Cardiac septum (tissue), 1 donor: ENCODE measurements at places on chromosomes 16 and 17. TPM values are rescaled to one million over a fixed set of nuclear protein-coding genes. Genes with fewer than 3 reads are reported as not detected.

GRCh38 chr17:55212880-55213279 lies 51.9 kb upstream of the HLF start:
- no peak for DNase-seq

The TNFSF13 gene
- 4.9 TPM for total RNA-seq

DNA sequence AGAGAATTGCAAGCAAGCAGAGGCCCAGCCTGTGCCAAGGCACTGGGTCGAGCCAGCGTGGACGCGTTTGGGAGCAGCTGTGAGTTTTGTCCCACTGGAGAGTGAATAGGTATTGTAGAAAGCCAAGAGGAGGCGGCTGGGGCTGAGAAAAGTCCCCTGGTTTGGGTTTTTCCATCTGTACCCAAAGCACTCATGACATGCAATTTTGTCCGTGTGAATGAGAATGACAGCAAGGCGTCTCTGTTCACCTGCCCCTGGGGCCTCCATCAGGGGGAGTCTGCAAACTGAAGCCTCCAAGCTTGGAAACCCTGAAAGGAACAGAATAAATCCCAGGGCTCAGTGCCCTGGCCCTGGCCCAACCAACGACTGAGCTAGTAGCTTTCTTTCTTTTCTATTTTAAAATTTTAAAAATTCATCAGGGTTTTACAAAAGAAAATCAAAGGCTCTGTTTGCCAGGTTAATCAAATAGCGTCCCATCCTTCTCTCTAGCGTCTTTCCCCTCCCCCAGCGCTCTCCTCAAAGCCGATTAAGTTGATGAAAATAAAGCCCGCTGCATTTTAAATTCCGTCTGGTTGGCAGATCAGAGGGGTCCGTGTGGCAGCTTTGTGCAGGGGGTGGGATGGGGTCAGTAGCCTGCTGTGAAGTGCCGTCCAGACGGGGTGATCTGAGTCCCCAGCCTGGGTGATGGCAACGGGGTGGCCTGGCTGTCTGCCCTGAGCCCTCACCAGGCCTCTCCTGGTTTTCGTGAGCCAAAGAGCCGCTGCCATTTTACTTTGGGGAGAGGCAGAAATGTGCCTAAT lies 171.0 kb downstream of the KATNIP start:
- peak; percentile 54 for DNase-seq

The TNK1 gene
- total RNA-seq, result 2.0 TPM

DNA sequence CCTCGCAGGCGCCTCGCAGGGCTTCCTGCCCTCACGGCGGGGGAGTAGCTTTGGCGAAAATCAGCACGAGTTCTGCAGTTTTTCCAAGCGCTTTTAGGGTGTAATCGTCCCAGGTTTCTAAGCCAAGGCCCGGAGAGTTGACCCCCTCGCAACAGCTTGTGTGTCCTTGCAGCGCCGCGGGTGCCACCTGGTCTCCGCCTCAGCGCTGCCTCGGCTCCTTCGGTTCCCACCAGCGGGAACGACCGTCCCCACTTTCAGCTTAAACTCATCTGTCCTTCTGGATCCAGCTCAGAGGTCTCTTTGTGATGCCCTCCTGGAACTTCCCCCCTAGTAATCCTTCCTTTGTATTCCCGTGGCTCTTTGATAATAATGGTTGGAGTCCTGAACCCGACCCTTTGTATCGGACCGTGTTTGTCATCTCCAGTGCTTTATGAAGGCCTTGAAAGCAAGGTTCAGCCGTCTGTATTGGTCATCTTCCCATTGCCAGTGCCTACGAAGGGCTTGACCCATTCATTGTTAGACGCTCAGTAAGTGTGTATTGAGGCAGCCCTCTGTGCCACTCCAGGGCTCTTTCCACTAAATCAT lies 858 bp upstream of the SMARCE1 start:
- no peak for DNase-seq

GRCh38 chr16:67537636-67538591 lies 9.3 kb downstream of the RIPOR1 start:
- peak; percentile 84 for DNase-seq

DNA sequence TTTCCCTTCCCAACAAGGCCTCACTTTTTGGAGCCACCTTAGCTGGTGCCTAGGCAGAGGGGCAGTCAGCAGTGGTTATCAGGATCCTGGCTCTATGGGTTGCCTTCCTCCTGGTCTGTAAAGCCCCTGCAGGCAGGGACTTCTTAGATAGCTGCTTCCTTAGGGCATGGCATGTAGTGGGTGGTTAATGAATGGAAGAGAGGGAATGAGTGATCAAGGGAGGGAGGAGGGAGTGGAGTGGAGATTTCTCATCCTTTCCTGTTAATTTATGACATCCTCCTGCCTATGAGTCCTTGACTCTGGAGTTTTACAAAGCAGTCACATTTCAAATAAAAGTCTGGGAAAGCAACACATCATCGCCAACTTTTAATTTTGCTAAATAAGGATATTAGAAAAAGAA lies 40.7 kb downstream of the SNX20 start:
- DNase-seq, result no peak

The TNRC6C gene
- total RNA-seq, result 17.8 TPM

The ZNF469 gene
- 1.5 TPM for total RNA-seq

DNA sequence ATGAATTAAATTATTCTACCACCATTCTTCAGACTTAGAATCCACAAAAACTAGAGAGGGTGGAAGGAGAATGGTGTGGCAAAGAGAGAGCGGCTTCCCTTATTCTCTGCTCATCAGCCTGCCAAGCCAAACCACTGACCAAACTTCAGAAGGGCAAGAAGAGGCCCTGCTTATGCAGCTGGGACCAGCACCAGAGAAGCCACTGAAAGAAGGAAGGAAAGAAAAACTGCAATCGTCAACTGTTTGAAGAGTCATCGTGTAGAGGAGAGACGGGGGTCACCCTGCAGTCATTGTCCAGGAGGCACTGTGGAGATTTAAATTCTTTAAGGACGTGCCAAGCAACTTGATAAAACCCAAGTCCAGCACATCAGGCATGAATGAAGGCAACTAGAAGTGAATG lies 15.6 kb downstream of the PMP22 start:
- DNase-seq, result no peak

The CORO6 gene
- 128 TPM for total RNA-seq

DNA sequence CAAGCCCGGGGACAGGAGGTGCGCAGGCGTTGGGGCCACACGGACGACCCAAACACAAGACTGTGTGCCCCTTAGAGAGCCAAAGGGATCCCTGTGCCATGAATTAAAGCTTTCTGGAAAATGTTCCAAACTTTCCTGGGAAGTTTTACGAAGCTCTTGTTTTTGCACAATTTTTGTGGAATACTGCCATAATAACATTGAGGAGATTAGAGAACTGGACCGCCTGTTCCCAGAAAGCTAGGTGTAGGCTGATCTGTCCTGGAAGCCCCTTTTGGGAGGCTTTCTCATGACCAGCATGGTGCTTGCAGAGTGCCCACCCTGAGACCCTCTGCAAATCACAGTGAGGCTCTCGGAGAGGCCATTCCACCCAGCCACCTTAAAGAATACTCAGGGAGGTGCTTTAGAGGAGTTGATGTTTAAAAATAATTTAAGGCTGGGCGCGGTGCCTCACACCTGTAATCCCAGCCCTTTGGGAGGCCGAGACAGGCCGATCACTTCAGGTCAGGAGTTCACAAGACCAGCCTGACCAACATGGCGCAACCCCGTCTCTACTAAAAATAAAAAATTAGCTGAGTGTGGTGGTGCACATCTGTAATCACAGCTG lies 1.1 kb downstream of the KDM8 start:
- no peak for DNase-seq

The CA5A gene
- not detected for total RNA-seq

DNA sequence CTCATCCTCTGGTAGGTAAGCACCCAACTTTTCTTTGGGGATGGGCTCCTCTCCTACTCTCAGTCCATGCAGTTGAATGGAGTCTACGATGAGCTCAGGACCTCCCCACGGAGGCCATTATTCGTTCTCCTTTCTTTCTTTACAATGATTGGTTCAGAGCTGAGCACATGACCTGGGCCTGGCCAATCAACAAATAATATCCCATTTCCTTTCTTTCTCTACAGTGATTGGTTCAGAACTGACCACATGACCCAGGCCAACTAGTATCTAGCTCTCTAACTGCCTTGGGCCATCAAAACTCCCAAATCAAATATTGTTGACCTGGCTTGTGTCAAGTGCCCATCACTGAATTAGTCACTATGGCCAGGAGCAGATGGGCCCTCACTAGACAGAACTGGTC lies 129.2 kb downstream of the USP31 start:
- DNase-seq, result no peak

- no peak for DNase-seq
Observed at GRCh38 chr17:30225112-30225511, 10.4 kb downstream of the SLC6A4 start.

GRCh38 chr16:66182592-66182991 lies 183.9 kb upstream of the CDH5 start:
- no peak for DNase-seq

The SYT17 gene
- 0.81 TPM for total RNA-seq

The C1QTNF1 gene
- 92.9 TPM for total RNA-seq

DNA sequence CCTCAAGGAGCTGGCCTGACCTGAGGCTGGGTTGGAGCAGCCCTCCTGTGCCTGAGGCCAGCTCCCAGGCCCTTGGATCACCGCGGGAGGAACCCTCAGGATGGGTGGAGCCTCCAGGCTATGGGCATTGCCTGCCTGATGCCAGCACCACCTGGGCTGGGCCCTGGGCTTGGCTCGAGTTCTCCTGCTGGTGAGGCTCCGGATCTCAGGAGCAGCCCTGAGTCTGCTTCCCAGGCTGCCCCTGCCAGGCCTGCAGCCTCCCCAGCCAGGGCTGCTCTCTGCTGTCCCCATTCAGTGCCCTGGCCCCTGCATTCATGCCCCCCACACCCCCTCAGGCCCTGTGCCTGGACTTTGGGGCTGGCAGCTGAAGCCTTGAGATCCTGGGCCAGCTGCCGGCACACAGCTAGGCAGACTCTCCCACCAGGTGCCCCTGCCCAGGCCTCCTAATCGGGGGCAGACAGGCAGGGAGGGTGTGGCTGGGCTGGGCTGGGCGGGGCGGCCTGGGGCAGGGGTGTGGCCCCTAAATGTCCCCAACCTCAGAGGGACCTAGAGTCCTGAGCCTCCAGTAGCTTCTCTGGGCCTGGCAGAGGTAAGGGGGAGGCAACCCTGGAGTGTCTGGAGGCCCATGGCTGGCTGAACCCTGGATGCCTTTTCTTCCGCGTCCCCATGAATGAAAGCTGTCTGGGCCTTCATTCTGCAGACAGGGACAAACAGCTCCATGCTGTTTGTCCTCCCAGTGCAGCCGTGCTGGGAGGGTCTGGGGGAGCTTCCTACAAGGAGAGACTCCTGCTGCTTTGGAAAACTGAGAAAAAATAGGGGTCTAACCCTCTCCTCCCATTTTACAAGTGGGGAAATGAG lies 1.1 kb upstream of the PIGQ start:
- DNase-seq, result no peak
